Natural killer cell (primary cell): ENCODE measurements at places on chromosomes 2 and 18. TPM values are rescaled to one million over a fixed set of nuclear protein-coding genes. Genes with fewer than 3 reads are reported as not detected.
A peak's percentile ranks its signal among the peaks of the same experiment; 100 is the strongest.

CLEC4F gene
- 0.33 TPM for total RNA-seq

DNA sequence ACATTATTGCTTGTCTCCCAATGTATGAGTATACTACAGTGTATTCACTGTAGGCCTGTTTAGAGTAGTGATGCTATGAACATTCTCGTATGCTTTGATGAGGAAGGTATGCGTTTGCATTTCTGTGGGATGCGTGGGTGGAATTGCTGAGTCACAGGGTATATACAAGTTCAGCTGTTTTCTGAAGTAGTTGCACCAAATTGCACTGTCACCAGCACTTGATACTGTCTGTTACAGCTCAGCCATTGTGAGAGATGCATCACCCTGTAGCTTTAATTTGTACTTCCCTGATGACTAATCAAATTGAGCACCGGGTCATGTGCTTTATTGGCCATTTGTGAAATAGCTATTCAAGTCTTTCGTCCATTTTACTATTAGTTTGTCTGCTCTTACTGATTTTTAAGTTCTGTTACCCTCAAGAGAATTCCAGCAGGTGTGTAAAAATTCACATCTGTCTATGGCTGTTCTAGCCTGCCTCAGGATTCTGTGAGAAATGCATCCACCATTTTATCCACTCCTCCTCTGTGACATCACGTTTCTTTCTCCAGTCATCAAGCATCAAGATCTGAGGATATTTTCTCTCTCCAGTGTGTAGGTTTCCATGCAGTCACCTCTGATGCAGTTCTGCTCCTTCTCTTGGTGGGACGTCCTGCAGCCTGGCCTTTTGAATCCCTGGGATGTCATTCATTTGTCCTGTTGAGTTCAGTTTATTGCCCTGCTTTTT, 72.5 kb downstream of the DGKD start:
- no peak overlapping the region for H3K27ac ChIP-seq
- DNase-seq = no peak
- peaks cover 2% of the 10 kb centered on the region for H3K36me3 ChIP-seq

GRCh38 chr2:211514049-211514448, 957.6 kb downstream of the CPS1 start:
- H3K27ac ChIP-seq = no peak overlapping the region
- H3K4me3 ChIP-seq = no peak overlapping the region
- H3K36me3 ChIP-seq = no peaks in the 10 kb centered on the region

GRCh38 chr2:236749346-236749745, 179.7 kb downstream of the ACKR3 start:
- H3K36me3 ChIP-seq = no peaks in the 10 kb centered on the region
- H3K4me3 ChIP-seq = no peak overlapping the region
- DNase-seq = no peak
- peaks cover 10% of the 10 kb centered on the region for H3K4me1 ChIP-seq

ERFE gene
- 0.33 TPM for total RNA-seq

GPR39 gene
- not detected for total RNA-seq

KRTCAP3 gene
- total RNA-seq = 4.4 TPM

- H3K36me3 ChIP-seq = no peaks in the 10 kb centered on the region
- H3K4me3 ChIP-seq = no peak overlapping the region
- DNase-seq = no peak
- no peaks in the 10 kb centered on the region for H3K4me1 ChIP-seq
- H3K27ac ChIP-seq = no peak overlapping the region
- H3K27me3 ChIP-seq = no peaks in the 10 kb centered on the region
These were observed 120.9 kb downstream of the MEP1B start for GRCh38 chr18:32310774-32311173.

GALR1 gene
- not detected for total RNA-seq

GRCh38 chr2:145887915-145888314, 1368.0 kb upstream of the ZEB2 start:
- H3K27ac ChIP-seq = no peak overlapping the region
- H3K36me3 ChIP-seq = no peaks in the 10 kb centered on the region
- no peaks in the 10 kb centered on the region for H3K27me3 ChIP-seq
- H3K4me3 ChIP-seq = no peak overlapping the region
- no peaks in the 10 kb centered on the region for H3K4me1 ChIP-seq

SNORC gene
- total RNA-seq = 1.0 TPM

DNA sequence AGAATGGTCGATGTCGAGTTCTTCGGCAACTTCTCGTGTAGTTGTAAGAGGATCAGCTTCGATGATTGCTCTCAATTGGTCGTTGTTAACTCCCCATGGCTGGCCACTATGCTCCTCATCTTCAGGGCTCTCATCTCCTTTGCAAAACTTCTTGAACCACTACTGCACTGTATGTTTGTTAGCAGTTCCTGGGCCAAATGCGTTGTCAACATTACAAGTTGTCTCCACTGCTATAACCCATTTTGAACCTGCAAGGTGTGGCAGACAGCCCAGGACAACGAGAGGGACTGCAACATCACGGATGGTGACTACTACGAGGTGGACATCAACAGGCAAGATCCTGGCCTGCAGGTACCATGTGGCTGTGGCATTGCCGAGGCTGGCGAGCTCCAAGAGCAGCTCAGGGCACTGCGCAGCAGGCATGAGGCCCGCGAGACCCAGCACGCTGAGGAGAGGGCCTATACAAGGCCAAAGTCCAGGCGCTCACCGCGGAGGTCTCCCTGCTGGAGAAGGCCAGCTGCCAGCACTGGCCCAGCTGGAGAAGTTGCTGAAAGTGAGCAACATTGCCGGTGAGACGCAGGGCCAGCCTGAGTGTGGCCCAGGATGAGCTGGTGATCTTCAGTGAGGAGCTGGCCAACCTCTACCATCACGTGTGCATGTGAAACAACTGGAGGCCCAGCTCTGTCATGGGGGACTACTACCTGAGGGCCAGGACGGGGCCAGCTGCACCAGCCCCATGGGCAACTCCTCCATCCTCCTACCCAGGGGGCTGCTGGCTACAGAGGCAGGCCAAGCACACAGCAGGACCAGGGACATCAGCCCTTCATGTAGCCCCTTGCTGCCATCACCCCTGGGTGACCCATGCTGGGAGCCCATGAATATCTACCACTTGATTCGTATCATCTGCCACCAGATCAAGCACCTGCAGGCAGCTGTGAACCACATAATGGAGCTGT, 20.2 kb downstream of the CLK1 start:
- no peak overlapping the region for H3K27ac ChIP-seq
- no peaks in the 10 kb centered on the region for H3K4me1 ChIP-seq
- no peaks in the 10 kb centered on the region for H3K36me3 ChIP-seq
- no peak for DNase-seq
- no peaks in the 10 kb centered on the region for H3K27me3 ChIP-seq

ZNF396 gene
- total RNA-seq = 1.7 TPM

GRCh38 chr2:230234122-230234722, 8.7 kb downstream of the SP140 start:
- DNase-seq = no peak
- no peak overlapping the region for H3K27ac ChIP-seq
- no peak overlapping the region for H3K4me3 ChIP-seq

- H3K4me1 ChIP-seq = no peaks in the 10 kb centered on the region
- no peaks in the 10 kb centered on the region for H3K27me3 ChIP-seq
- no peak overlapping the region for H3K27ac ChIP-seq
- no peak overlapping the region for H3K4me3 ChIP-seq
- DNase-seq = no peak
These were observed 21.4 kb upstream of the PLEKHM3 start for GRCh38 chr2:208046686-208047085.

KCTD18 gene
- total RNA-seq = 21.3 TPM

ZNF385B gene
- total RNA-seq = not detected

- no peaks in the 10 kb centered on the region for H3K36me3 ChIP-seq
- no peaks in the 10 kb centered on the region for H3K27me3 ChIP-seq
- no peak for DNase-seq
- no peak overlapping the region for H3K27ac ChIP-seq
These were observed 8.8 kb upstream of the ADI1 start for GRCh38 chr2:3527886-3528785.

SLC30A3 gene
- total RNA-seq = not detected

DNA sequence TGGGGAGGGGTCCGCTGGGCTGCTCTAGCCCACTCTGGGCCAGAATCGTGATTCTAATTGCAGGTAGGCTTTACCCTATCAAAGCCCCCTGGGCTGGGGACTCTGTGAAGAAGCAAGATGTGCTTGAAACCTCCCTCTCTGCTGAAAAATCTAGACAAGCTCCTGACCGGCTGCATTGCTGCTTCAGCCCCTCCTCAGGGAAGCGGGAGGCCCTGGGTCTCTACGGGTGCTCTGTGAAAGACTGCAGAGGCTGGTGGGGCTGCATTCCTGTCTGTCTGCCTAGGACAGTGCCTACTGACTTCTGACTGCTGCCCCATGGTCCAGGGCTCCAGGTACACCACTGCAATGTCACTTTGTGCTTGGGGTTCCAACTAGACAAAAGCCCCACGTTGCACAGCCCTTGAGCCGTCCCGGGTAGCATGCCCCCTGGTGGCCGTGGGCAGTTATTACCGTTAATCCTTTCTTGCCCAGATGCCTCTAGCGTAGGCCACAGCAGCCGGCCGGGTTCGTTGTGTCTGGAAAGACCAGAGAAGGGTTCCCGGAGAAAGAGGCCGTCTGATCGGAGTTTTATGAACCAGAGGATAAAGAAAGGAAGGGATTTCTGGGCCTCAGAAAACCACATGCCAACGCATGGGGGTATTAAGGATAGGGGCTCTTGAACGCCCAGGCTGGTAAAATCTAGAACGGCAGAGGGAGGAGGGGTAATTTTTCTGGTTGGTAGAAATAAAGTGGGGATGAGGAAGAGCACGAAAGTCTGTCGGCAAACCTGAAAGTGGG, 15.9 kb upstream of the C1QL2 start:
- peak; percentile 43 for DNase-seq
- H3K36me3 ChIP-seq = no peaks in the 10 kb centered on the region
- H3K27ac ChIP-seq = no peak overlapping the region
- no peak overlapping the region for H3K4me3 ChIP-seq

- H3K4me3 ChIP-seq = no peak overlapping the region
- H3K27me3 ChIP-seq = no peaks in the 10 kb centered on the region
- DNase-seq = no peak
- peaks cover 91% of the 10 kb centered on the region for H3K36me3 ChIP-seq
- peaks cover 6% of the 10 kb centered on the region for H3K4me1 ChIP-seq
- H3K27ac ChIP-seq = no peak overlapping the region
These were observed 63.1 kb downstream of the ITGA4 start for GRCh38 chr2:181520253-181520652.

GAREM1 gene
- total RNA-seq = not detected

DNA sequence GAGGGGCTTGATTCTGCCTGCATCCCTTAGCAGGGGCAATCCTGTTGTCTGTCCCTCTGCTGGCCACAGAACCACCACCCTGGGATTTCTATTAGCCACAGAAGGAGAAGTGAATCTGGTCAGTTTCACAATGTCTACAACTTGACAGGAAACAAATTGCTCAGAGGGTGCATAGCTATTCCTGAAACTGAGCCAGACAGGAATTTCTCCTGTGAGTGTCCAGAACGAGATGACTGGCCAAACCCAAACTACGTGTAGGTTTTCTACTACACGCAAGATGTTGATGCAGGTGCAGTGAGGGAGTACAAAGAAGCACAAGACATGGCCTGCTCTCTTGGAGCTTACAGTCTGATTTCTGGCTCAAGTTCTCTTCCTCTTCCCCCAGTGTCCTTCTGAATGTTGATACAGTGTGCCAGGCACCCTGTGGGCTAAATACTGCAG, 201.9 kb downstream of the CLIP4 start:
- no peak overlapping the region for H3K27ac ChIP-seq
- peaks cover 30% of the 10 kb centered on the region for H3K4me1 ChIP-seq
- H3K27me3 ChIP-seq = no peaks in the 10 kb centered on the region
- H3K4me3 ChIP-seq = no peak overlapping the region
- H3K36me3 ChIP-seq = no peaks in the 10 kb centered on the region
- DNase-seq = no peak

- no peaks in the 10 kb centered on the region for H3K4me1 ChIP-seq
- H3K36me3 ChIP-seq = no peaks in the 10 kb centered on the region
- H3K4me3 ChIP-seq = no peak overlapping the region
- H3K27me3 ChIP-seq = no peaks in the 10 kb centered on the region
- DNase-seq = no peak
- no peak overlapping the region for H3K27ac ChIP-seq
These were observed 8.0 kb downstream of the ALLC start for GRCh38 chr2:3665886-3666612.

GRCh38 chr2:161161074-161161706, 962 bp downstream of the TANK start:
- H3K27me3 ChIP-seq = no peaks in the 10 kb centered on the region
- peak overlapping the region; percentile 99 for H3K27ac ChIP-seq
- DNase-seq = no peak
- no peaks in the 10 kb centered on the region for H3K4me1 ChIP-seq

DNA sequence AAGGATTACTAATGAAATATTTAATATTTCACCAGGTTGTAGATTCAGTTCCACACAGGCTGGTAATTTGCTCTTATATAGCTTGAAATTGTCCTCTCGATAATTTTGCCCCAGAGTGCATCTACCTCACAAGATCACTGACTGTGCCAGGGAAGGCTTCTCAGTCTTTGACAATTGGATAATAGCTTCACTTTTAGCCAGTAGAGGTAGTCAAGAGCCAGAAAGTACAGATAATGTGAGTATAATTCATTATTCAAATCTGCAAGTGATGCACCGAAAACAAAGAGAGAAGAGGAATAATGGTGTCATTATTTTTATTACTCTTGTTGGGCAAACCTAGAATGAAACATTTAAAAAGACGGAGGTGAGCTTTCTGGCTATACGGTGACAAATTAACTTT, 292.8 kb downstream of the EN1 start:
- H3K36me3 ChIP-seq = no peaks in the 10 kb centered on the region
- no peak overlapping the region for H3K27ac ChIP-seq
- no peak for DNase-seq

GRCh38 chr2:18671363-18671762, 82.0 kb upstream of the NT5C1B start:
- H3K36me3 ChIP-seq = no peaks in the 10 kb centered on the region
- H3K27ac ChIP-seq = no peak overlapping the region
- no peaks in the 10 kb centered on the region for H3K4me1 ChIP-seq
- no peak for DNase-seq

- no peaks in the 10 kb centered on the region for H3K36me3 ChIP-seq
- no peak overlapping the region for H3K27ac ChIP-seq
- no peaks in the 10 kb centered on the region for H3K27me3 ChIP-seq
These were observed 157.0 kb upstream of the SERPINE2 start for GRCh38 chr2:224195925-224196571.
